ENCODE measurements at places on chromosomes 3 and 15.

- no peak for DNase-seq
These were observed 41.5 kb downstream of the CP start for GRCh38 chr3:149180057-149180573.

GRCh38 chr3:172749230-172749965 is 1.1 kb upstream of the ECT2 start:
- DNase-seq, result peak; percentile 75

DNA sequence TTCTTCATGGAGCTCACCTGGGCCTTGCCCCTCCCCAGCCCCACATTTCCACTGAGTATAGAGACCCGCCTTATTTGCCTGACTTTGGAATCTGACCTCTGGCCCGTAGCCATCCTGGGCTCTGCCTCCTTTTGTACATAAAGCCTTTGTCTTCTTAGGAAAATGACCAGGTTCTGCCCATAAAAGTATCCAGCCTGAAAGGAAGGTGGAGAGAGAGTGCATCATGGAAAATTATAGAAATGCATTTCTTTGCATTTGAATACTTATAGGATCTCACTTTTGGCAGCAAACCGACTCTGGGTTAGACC is 3.6 kb upstream of the SH2D7 start:
- DNase-seq, result no peak

GRCh38 chr3:62607287-62608029 is 234.1 kb upstream of the FEZF2 start:
- DNase-seq, result no peak

GRCh38 chr3:186098740-186099139 is 10.1 kb downstream of the ETV5 start:
- DNase-seq, result no peak

- no peak for DNase-seq
These were observed 4.9 kb downstream of the BTD start for GRCh38 chr3:15606434-15606891.

DNA sequence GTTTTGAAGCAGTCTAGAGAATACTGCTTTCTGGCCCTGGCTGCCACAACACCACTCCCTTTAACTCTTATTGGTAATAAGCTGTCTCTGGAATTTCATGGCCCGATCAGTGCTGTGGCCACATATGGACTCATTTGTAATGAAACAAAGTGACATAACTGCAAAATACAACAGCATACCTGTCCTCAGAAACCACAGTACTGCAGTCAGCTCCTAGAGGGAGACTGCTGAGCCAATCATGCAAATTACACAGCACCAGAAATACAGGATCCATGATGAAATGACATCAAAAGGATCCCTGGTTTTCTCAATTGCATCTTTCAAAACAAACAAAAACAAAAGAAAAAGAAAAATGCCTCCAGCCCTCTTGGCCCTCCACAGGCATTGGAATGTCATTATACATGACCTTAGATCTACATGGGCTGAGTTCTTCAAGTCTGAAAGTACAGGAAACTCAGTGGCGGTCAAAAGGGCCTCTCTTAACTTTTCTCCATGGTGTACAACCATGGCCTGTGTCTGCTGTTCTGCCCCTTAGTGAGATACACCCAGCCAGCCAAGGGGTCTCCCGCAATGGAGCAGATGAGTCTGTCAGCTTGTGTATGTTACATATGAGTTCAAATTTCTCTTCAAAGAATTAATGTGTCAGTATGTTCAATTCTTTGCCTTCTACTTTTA is 24.9 kb upstream of the KBTBD12 start:
- no peak for DNase-seq

- no peak for DNase-seq
These were observed 39.2 kb upstream of the APH1B start for GRCh38 chr15:63238171-63238570.

- no peak for DNase-seq
These were observed 239.2 kb downstream of the PDZRN3 start for GRCh38 chr3:73385568-73385967.

GRCh38 chr15:30997270-30997669 is 5.8 kb upstream of the MTMR10 start:
- DNase-seq, result no peak

DNA sequence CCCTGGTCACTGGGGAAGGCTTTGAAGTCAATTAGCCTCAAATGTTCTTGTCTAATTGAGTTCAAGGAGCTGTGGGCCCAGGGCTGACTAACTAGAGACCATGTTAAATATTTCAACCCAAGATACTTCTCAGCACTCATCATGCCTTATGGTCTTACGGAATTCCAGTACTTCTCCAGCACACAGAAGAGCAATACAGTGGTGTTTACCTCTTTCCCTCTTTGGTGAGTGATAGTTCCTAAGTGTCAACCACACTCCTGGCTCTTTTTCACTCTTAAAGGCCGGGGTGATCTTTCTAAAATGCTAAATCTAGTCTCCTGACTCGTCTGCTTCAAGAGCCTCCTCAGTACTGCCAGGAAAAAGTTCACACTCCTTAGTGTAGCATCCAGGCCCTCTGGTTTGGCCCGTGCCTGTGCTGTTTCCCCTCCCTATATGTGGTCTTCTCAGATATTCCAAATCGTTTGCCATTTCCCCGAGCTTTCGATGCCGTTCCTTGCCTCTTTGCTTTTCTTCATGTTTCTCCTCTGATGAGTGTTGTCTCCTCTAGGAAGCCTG is 4.7 kb downstream of the MYZAP start:
- DNase-seq, result no peak

GRCh38 chr3:45191424-45191823 is 34.7 kb downstream of the TMEM158 start:
- DNase-seq, result no peak

DNA sequence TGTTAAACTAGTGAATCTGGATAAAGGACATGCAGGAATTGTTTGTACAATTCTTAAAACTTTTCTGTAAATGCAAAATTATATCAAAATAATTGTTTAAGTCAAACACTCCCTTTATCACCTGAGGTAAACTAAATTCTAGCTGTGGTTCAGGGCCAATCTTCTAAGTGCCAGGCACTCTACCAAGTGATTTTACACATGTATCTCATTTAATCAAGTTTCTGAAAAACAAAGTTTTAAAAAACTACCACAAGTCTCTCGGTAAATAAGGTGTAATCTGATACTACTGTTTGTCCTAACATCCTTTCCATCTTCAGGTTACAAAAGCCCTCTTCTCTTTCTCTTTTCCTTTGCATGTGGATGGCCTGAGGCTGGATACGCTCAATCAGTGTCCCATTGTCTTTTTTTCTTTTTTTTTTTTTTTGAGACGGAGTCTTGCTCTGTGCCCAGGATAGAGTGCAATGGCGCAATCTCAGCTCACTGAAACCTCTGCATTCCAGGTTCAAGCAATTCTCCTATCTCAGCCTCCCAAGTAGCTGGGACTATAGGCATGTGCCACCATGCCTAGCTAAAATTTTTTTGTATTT is 19.3 kb downstream of the IFT80 start:
- DNase-seq, result no peak

DNA sequence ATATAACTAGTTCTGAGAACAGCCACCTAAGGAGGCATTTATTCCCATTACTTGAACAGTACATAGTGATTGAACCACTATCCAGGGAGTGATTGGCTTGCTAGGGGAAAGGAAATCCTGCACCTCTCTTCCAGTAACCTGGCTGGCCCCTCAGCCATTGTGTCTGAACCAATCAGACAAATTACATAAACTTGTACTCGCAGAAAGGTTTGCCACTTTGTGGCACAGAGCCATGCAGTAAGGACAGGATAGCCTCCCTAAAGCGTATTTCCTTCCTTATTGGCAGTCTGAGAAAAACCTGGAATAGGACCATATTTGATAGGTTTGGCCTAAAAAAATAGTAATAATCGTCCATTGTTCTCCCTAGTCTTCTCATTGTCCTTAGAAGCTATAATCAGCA is 19.0 kb downstream of the CMSS1 start:
- no peak for DNase-seq

DNA sequence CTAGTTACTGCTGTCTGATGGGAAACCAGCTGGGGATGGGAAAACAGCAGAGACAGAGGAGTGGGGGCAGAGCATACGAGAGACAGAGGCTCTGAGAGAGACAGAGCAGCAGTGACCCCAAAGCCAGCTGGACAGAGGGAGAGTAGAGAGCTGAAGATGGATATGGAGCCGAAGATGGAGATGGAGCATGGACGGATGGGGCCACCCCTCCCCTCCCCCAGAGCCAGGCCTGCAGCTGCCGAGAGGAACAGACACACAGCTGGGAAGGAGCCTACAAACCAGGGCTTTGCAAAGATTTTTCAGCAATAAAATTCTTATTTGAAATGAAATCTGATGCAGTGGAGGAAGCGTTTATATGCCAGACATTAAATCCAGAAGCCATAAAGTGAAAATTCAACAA is 167.6 kb upstream of the LINGO1 start:
- DNase-seq, result no peak

GRCh38 chr15:41856716-41857115 is 18.1 kb downstream of the PLA2G4B start:
- DNase-seq, result no peak

GRCh38 chr3:72427624-72428023 is 420.6 kb downstream of the SHQ1 start:
- no peak for DNase-seq

GRCh38 chr3:173676094-173676493 is 278.6 kb downstream of the NLGN1 start:
- DNase-seq, result no peak

DNA sequence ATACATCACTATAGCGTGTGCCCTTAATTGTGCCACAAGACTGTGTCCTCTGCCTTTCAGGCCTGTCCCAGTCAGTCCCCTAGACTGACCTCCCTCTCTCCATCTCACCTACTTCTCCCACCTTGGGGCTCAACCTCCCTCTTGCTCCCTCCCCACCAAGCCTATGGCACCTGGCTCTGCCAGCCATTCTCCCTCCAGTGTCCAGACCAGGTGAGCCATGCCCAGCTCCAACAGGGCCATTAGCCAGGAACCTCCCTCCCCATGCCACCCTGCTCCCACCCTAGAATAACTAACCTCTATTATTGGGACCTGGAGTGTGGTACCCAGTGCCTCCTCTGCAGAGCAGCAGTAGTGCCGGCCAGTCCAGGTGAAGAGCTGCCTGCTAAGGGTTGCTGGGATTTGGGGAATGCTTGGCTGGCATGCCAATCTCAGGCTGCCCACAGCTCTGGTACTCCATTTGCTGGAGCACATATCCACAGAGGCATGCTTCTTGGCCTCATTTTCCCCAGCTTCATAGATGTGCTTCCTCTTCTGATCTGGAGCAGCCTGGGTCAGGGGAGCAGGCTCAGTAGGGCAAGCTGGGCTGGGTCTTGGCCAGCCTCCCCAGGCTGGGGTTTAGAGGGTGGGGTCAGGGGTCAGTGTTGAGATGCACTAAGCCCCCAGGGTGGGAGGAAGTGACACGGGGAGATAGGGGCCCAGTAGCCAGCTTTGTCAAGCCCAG is 38.8 kb downstream of the SAXO2 start:
- DNase-seq, result no peak

GRCh38 chr15:98513428-98513986 is 134.8 kb upstream of the IGF1R start:
- no peak for DNase-seq

DNA sequence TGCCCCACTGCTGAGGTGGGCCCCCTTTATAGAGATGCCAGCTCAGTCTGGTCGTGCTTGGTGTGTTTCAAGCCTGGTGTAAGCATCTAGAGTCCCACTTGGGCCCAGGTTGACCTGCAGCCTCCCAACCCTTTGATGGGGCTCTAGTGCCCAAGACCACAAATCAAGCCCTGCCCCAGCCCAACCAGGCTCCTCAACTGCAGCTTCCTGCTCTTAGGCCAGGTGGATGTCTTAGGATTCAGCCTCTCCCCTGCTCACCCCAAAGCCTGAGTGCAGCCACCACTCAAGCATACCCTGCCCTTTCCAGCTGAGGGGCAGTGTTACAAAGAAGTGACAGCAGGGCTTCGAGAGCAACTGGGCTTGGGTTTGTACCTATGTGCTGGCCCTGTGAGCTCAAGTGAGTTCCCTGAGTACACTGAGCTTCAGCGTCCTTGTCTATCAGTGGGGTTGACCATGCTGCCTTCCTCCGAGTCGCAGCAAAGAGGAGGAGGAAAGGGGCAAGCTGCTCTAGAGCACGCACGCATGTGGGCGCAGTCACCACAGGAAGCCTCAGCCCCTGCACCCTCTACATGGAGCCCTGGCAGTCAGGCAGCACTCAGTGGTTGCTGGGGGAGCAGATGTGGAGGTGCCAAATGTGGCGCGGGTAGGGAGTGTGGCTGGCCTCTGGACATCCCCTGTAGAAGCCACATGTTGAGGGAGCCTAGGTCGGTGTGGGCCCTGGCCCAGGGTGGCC is 120.7 kb downstream of the EEFSEC start:
- DNase-seq, result no peak

DNA sequence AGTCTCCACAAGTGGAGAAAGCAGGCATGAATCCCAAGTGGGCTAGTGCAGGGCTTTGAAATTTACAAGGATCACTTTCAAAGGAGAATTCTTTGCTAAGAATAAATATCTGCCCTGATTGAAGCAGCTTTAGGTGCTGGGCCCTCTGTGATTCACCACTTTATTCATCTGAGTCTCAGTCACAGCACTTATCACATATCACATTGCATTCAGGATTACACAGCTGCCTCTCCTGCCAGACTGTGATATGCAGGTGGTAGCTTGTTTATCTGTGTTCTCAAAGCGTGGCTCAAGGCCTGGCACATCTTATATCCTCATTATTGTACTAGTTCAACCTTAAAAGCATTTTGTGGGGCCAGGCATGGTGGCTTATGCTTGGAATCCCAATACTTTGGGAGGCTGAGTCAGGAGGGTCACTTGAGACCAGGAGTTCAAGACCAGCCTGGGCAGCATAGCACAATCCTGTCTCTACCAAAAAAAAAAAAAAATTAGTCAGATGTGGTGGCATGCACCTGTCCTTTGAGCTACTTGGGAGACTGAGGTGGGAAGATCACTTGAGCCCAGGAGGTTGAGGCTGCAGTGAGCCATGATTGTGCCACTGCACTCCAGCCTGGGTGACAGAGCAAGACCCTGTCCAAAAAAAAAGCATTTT is 156.9 kb upstream of the EIF1B start:
- DNase-seq, result no peak

- DNase-seq, result no peak
These were observed 76.6 kb downstream of the CHCHD6 start for GRCh38 chr3:126780666-126781065.

DNA sequence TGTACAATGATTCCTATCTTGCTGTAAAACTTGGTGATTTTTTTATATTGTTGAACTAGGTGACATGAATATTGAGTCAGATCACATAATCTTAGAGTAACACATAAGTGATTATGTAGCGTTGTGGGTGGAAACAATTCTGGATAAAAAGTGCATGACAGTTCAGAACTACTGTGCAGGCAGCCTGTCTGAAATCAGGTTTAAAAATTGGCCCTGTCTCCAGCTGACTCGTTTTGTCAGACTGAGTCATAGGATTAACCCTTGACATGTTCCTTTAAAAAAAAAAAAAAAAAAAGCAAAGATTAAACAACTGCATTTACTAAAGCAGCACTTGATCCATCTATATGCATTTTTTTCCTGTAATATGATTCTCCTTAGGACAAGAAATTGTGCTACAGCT is 160.0 kb upstream of the CGNL1 start:
- DNase-seq, result no peak

- no peak for DNase-seq
These were observed 186.9 kb upstream of the SATB1 start for GRCh38 chr3:18611991-18612390.

GRCh38 chr3:177610262-177610661 is 413.0 kb upstream of the TBL1XR1 start:
- no peak for DNase-seq
